ENCODE measurements at places on chromosomes 7 and 10.

GRCh38 chr10:43128331-43128730, 9.9 kb upstream of the CSGALNACT2 start:
- no peak for DNase-seq
- H3K4me1 ChIP-seq = peaks cover 34% of the 10 kb centered on the region
- H3K4me3 ChIP-seq = no peak overlapping the region
- H3K27me3 ChIP-seq = no peaks in the 10 kb centered on the region

GRCh38 chr10:120684226-120684625, 166.9 kb upstream of the WDR11 start:
- no peak for DNase-seq
- H3K4me1 ChIP-seq = no peaks in the 10 kb centered on the region
- peaks cover 4% of the 10 kb centered on the region for H3K27me3 ChIP-seq

- peak overlapping the region; percentile 69 for H3K27ac ChIP-seq
- peaks cover 87% of the 10 kb centered on the region for H3K4me1 ChIP-seq
- H3K27me3 ChIP-seq = no peaks in the 10 kb centered on the region
- H3K36me3 ChIP-seq = peaks cover 64% of the 10 kb centered on the region
- peak; percentile 41 for DNase-seq
Observed at GRCh38 chr10:22606164-22606614, 108.2 kb downstream of the PIP4K2A start.

DNA sequence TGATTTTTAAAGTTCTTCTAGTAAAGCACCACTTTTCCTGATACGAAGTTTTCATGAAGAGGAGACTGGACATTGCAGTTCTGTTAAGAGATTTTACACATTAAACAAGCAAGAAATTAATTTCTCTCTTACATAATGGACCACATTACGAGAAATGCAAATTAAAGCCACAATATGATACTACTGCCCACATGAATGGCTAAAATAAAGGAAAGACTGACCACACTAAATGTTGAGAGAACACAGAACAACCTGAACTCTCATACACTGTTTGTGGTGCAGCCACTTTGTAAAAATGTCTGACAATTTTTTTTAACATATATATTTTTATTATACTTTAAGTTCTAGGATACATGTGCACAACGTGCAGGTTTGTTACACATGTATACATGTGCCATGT, 44.0 kb upstream of the HERPUD2 start:
- no peaks in the 10 kb centered on the region for H3K27me3 ChIP-seq
- no peak overlapping the region for H3K4me3 ChIP-seq

- no peak overlapping the region for H3K27ac ChIP-seq
- DNase-seq = no peak
- no peaks in the 10 kb centered on the region for H3K36me3 ChIP-seq
- H3K4me3 ChIP-seq = no peak overlapping the region
Observed at GRCh38 chr10:78746155-78746763, 322.5 kb upstream of the ZMIZ1 start.
